ENCODE measurements at places on chromosomes 1 and 21. TPM values are rescaled to one million over a fixed set of nuclear protein-coding genes. Genes with fewer than 3 reads are reported as not detected.

DNA sequence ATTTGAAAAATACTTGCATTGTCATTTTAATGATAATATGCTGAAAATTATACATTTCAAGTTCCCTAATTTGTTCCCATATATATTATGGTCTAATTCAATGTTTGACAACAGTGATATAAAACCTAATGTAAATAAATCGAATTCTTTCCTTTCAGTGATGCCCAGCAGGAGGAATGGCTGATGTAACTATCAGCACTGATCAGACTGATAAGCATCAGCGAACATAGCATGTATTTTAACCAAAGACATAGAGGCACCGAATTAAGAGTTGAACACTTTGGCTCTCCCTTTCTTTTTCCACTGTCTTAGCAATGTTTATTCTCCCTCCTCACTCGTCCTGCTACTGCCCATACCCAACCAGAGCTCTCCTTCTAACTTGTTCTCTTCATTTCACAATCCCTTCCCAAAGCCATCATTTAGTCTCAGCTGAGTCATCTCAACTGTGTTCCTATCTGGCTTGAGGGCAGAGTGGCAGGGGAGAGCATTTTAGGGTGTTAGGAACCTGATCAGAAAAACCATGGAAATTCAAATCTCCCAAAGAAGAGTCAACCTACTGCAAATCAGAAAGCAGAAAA lies 58.8 kb upstream of the C1orf115 start:
- no peak for DNase-seq

- no peak for DNase-seq
These were observed 11.8 kb downstream of the MRPS6 start for GRCh38 chr21:34085129-34085528.

- no peak for DNase-seq
These were observed 41.6 kb upstream of the APP start for GRCh38 chr21:26212220-26212619.

The FHAD1 gene
- total RNA-seq: 0.34 TPM
